ENCODE measurements at places on chromosomes 2 and 18.

- no peak for DNase-seq
These were observed 444.2 kb downstream of the LRATD1 start for GRCh38 chr2:15076668-15077067.

DNA sequence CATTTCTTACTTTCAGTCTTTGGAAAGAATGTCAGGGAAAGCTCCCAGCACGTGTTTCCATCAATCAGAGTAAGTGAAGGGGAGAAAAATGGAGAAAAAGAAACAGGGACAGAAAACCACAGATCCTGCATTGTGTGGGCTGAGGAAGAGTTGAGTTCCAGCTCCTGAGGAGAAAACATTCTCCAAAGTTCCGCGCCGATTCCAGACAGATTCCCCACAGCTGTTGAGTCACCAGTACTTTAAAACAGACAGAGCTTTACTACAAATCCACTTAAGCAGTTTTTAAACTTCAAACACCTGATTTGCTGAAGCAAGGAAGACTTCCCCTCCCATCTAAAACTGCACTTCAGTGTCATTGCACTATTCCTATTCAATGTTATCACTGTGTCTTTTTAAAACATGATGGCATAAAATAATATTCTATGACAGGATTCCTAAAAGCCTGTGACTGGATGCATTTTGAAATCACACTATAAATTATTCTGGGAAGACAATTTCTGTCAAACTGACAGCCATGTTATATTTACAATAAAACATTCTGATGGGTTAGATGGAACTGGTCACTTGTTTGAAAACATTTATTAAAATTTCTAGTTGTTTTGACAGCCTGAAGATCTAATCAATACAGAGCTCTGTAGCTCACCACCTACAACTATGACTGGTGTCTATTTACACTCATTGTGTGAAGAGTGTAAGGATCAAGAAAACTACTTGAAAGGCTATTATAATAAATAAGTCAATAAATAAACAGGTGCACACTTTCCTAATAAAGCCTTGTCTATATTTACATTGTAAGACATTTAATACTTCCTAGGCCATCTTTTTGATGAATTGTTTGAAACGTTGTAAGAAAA is 40.9 kb downstream of the TCF4 start:
- DNase-seq = no peak

DNA sequence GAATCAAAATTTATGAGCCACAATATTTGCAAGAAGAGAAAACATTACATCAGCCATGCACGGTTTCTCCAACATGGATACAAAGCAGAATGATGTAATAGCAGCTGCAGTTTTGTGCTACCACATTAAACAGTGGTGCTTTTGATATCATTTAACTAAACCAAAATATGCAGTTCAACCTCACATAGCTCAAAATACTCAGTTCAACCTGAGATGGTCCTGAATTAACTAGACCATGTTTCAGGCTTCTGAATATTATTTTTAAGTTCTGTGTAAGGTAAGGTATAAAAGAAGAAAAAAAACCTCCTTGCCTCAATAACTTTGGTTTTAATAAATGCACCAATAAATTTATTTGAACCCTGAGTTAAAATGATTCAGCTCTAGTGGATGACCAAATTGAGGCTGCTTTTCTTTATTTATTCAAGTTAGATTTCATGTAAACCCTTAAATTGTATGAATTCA is 18.8 kb upstream of the TSPYL6 start:
- no peak for DNase-seq

DNA sequence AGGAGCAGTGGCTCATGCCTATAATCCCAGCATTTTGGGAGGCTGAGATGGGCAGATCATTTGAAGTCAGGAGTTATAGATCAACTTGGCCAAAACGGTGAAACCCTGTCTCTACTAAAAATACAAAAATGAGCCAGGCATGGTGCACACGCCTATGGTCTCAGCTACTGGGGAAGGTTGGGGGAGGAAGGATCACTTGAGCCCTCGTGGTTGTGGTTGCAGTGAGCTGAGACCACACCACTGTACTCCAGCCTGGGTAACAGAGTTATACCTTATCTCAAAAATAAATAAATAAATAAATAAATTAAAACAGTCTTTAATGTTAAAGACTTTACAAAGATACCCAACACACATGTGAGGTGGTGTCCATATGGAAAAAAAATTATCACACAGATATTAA is 134.0 kb downstream of the C2orf74 start:
- DNase-seq = no peak

DNA sequence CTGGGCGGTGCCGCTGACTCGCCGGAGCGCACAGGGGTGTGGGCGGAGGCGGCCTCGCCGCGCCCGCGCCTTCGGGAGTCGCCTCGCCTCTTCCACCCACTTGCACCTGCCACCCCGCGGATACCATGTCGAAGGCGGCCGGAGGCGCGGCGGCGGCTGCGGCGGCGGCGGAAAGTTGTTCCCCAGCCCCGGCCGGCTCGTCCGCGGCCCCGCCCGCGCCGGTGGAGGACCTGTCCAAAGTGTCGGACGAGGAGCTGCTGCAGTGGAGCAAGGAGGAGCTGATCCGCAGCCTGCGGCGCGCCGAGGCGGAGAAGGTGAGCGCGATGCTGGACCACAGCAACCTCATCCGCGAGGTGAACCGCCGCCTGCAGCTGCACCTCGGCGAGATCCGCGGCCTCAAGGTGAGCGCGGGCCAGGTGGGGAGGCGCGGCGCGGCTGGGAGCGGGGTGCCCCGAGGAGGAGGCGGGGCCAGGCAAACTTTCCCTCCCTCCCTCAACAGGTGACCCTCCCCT is 766 bp downstream of the CCDC85A start:
- DNase-seq = no peak

DNA sequence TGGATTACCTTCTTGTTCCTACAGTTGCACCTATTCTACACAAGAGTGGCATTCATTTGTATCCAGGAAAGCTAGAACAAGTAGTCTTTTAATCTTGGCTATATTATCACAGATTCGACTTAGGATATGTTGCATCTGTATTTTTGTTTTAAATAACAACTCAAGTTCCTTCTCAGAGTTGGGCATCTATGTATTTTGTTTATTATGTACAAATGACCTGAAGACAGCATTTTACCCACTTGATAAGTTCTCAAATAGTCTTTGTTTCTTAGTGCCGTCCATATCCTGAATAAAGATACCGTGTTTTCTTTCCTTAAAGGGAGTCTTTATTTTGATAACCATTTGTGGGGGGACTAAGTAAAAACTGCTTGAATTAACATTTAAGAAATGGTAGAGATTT is 2.9 kb downstream of the ITPRID2 start:
- DNase-seq = no peak

GRCh38 chr2:240651185-240651584 is 25.9 kb downstream of the GPR35 start:
- no peak for DNase-seq

GRCh38 chr2:138020432-138020831 is 56.2 kb downstream of the HNMT start:
- DNase-seq = no peak

DNA sequence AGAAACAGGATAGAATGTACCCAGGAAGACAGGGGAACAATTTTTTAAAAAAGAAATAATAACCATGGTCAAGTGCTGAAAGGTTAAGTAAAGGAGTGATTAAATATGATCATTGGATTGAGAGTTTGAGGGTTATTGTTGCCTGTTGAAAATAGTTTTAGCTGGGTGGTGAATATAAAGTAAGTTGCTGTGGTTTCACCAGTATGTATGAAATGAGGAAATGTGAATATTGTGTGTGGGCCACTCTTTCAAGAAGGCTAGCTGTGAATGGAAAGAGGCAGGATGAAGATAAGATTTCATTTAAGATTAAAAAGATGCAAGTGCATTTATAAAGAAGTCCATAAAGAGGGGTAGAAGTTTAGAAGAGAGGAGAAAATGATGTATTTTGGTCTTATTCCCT is 53.8 kb downstream of the GULP1 start:
- no peak for DNase-seq

Measured in stimulated activated CD8-positive, alpha-beta memory T cell treated with anti-CD3 and anti-CD28 coated beads, Interleukin-4, amount 100 ng/mL, for 24 hours (primary cell).